ENCODE measurements at places on chromosomes 16 and 17.

- no peak for DNase-seq
Observed at GRCh38 chr17:79459003-79459655, 151.7 kb downstream of the RBFOX3 start.

DNA sequence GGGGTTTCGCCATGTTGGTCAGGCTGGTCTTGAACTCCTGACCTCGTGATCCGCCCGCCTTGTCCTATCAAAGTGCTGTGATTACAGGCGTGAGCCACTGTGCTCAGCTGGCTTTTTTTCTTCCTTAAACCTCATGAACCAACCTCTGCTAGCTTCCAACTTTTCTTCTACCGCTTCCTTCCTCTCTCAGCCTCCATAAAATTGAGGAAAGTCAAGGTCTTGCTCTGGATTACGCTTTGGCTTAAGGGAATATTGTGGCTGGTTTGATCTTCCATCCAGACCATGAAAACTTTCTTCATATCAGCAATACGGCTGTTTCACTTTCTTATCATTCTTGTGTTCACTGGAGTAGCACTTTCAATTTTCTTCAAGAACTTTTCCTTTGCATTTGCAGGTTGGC, 57.5 kb upstream of the SDK2 start:
- DNase-seq = no peak

GRCh38 chr16:85908889-85909589, 10.1 kb downstream of the IRF8 start:
- no peak for DNase-seq

DNA sequence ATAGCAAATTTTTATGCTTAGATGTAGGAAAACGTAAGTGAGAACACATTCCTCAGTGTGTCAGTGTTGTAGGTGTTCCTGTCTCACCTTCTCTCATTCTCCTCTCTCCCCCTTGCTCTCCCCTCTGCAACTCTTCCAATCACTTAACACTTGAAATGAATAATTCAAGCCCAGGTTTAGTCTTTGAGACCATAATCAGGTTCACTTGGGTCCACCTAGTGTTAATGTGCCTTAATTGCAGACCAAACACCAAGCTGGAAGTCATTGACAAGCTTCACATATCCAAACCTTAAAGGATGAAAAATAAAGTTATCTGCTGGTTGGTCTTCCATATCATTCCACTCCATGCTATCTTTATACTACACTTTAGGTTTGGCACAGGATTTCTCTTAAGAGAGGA, 37.0 kb downstream of the STXBP4 start:
- DNase-seq = no peak

DNA sequence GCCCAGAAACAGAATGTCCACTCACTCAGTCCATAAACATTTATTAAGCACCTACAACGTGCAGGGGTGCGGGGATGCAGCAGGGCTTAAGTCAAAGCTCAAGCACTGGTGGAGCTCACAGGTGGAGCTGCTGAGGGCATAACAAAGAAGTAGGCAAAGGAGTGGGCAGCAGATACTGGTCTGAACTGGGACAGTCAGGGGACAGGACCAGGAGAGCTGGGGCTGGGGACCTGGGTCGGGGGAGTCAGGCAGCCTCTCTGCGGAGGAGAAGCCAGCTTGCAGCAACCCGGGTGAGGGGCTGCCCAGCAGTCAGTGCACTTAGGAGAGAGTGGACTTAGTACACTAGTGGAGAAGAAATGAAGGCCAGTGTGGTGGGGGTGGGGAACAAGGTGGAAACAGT, 10.0 kb upstream of the TNFRSF13B start:
- no peak for DNase-seq

- no peak for DNase-seq
Observed at GRCh38 chr16:47719713-47720112, 258.6 kb downstream of the PHKB start.

GRCh38 chr17:62595484-62595883, 32.0 kb upstream of the MRC2 start:
- DNase-seq = no peak

All from caudate nucleus (tissue), 63 donors.